ENCODE measurements at places on chromosomes 5 and 9. TPM values are rescaled to one million over a fixed set of nuclear protein-coding genes. Genes with fewer than 3 reads are reported as not detected.

GRCh38 chr9:133992780-133993634 lies 883 bp upstream of the VAV2 start:
- peak overlapping the region; percentile 51 for H3K4me3 ChIP-seq
- H3K27me3 ChIP-seq = no peaks in the 10 kb centered on the region
- peaks cover 20% of the 10 kb centered on the region for H3K4me1 ChIP-seq
- no peaks in the 10 kb centered on the region for H3K36me3 ChIP-seq

- H3K27ac ChIP-seq = peak overlapping the region; percentile 36
- no peaks in the 10 kb centered on the region for H3K4me1 ChIP-seq
- no peak for DNase-seq
- no peaks in the 10 kb centered on the region for H3K27me3 ChIP-seq
Observed at GRCh38 chr5:65047225-65047624, 278.5 kb downstream of the CWC27 start.

DNA sequence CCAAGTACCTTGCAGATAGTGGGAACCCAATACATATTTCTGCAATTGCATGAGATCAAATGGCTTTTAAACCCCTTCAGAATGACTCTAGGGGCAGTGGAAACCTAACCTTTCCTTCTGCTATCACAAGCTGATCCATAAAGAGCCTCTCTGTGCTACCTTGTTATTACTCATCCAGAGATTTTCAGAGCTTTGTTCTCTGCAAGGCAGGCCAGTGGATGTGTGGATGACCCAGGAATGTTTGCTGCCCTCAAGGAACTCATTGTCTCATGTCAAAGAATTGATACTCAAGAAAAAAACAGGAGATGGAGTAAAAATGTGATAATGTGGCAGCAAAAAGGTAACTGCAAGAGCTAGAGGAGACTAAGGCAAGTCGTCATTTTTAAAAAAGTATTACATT lies 164.1 kb downstream of the HMHB1 start:
- DNase-seq = no peak
- H3K4me1 ChIP-seq = no peaks in the 10 kb centered on the region
- H3K27me3 ChIP-seq = no peaks in the 10 kb centered on the region
- no peaks in the 10 kb centered on the region for H3K36me3 ChIP-seq
- H3K27ac ChIP-seq = no peak overlapping the region

GRCh38 chr9:115300116-115300515 lies 182.2 kb upstream of the TNC start:
- no peaks in the 10 kb centered on the region for H3K27me3 ChIP-seq
- no peak overlapping the region for H3K4me3 ChIP-seq
- DNase-seq = no peak
- H3K36me3 ChIP-seq = no peaks in the 10 kb centered on the region
- no peaks in the 10 kb centered on the region for H3K4me1 ChIP-seq

- H3K27ac ChIP-seq = no peak overlapping the region
- no peaks in the 10 kb centered on the region for H3K4me1 ChIP-seq
- H3K4me3 ChIP-seq = no peak overlapping the region
Observed at GRCh38 chr9:111450124-111450523, 34.1 kb downstream of the ECPAS start.

- no peaks in the 10 kb centered on the region for H3K4me1 ChIP-seq
- H3K27me3 ChIP-seq = no peaks in the 10 kb centered on the region
- no peak for DNase-seq
- H3K4me3 ChIP-seq = no peak overlapping the region
Observed at GRCh38 chr5:90983148-90983547, 400.0 kb downstream of the ARRDC3 start.

DNA sequence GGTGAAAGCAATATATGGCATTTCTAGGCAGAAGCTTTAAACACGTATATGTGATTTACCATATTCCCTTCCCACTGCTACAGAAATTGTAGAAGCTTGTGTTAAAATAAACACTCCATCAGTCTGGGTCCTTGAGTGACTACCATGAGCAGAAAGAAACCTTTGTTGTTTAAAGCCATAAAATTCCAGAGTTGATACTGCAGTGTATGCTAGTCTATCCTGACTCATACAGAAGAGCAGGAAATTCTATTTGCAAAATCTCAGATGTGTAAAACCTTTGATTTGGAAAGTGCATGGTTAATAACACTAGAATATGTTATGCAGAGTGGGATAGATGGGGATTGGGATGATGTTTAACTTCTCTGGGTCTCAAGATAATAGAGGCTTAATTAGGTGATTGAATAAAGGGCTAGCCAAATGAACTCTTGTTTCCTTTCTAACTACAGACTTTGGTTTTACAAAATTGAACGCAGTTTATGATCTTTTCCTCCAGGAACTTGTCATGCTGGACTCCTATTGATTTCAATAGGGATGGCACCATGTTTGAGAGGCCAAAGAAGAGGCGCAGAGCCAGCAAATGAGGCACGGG lies 282.7 kb upstream of the VLDLR start:
- peaks cover 8% of the 10 kb centered on the region for H3K4me1 ChIP-seq
- H3K27me3 ChIP-seq = no peaks in the 10 kb centered on the region
- H3K36me3 ChIP-seq = no peaks in the 10 kb centered on the region
- no peak overlapping the region for H3K27ac ChIP-seq
- no peak for DNase-seq
- no peak overlapping the region for H3K4me3 ChIP-seq

- no peaks in the 10 kb centered on the region for H3K27me3 ChIP-seq
- no peaks in the 10 kb centered on the region for H3K4me1 ChIP-seq
- no peaks in the 10 kb centered on the region for H3K36me3 ChIP-seq
- H3K27ac ChIP-seq = no peak overlapping the region
- no peak overlapping the region for H3K4me3 ChIP-seq
Observed at GRCh38 chr5:145429170-145429569, 406.0 kb downstream of the PRELID2 start.

- DNase-seq = no peak
- H3K27ac ChIP-seq = no peak overlapping the region
- no peaks in the 10 kb centered on the region for H3K4me1 ChIP-seq
- H3K4me3 ChIP-seq = no peak overlapping the region
Observed at GRCh38 chr9:130311408-130312140, 46.0 kb downstream of the HMCN2 start.

DNA sequence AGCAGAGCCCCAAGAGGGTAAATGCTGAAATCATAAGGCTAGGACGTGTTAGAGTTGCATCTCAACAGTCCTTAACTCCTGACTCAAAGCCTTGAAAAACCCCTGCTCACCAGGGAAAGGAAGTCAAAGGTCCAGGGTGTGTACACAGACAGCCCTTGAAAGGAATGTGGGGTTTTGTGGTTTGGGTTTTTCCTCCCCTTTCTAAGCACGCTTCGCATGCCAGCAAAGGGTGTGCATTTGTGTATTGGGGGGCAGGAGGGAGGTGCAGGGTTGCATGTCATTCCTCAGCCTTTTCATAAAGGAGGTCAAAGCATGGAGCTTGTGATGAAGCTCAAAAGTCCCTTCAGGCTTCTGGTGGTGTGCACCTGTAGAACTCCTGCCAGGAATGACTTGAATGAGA lies 17.3 kb upstream of the XPA start:
- DNase-seq = no peak
- H3K4me3 ChIP-seq = no peak overlapping the region
- H3K4me1 ChIP-seq = no peaks in the 10 kb centered on the region
- H3K27me3 ChIP-seq = no peaks in the 10 kb centered on the region
- no peak overlapping the region for H3K27ac ChIP-seq
- no peaks in the 10 kb centered on the region for H3K36me3 ChIP-seq

DNA sequence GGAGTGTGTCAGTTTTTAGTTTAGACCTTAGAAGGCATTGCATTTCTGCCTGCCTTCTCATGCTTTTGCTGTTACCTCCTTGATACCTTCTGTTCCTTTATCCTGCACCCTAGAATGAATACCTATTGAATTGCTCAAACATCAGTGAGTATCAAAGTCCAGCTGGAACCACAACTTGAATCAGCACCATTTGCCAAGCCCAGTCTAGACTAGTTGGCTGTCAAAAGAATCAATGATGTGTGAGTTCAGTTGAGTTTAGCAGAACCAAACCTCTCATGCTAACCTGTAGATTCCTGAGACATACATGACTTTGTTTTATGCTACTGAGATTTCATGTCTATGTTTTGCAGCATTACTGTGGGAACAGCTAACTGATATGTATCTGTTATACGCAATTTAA lies 116.6 kb downstream of the FAM170A start:
- H3K36me3 ChIP-seq = no peaks in the 10 kb centered on the region
- H3K27ac ChIP-seq = no peak overlapping the region
- no peak for DNase-seq
- no peaks in the 10 kb centered on the region for H3K27me3 ChIP-seq
- no peak overlapping the region for H3K4me3 ChIP-seq
- H3K4me1 ChIP-seq = no peaks in the 10 kb centered on the region

- peak; percentile 73 for DNase-seq
- H3K36me3 ChIP-seq = no peaks in the 10 kb centered on the region
- no peak overlapping the region for H3K4me3 ChIP-seq
Observed at GRCh38 chr5:1118738-1119137, 6.9 kb upstream of the SLC12A7 start.

- H3K27ac ChIP-seq = no peak overlapping the region
- no peaks in the 10 kb centered on the region for H3K4me1 ChIP-seq
- H3K27me3 ChIP-seq = no peaks in the 10 kb centered on the region
- no peak for DNase-seq
- H3K4me3 ChIP-seq = no peak overlapping the region
- no peaks in the 10 kb centered on the region for H3K36me3 ChIP-seq
Observed at GRCh38 chr9:237858-238345, 23.2 kb downstream of the DOCK8 start.

- H3K36me3 ChIP-seq = no peaks in the 10 kb centered on the region
- no peaks in the 10 kb centered on the region for H3K27me3 ChIP-seq
- H3K4me1 ChIP-seq = peaks cover 4% of the 10 kb centered on the region
Observed at GRCh38 chr5:78647351-78647818, 1.2 kb downstream of the LHFPL2 start.

- no peaks in the 10 kb centered on the region for H3K4me1 ChIP-seq
- no peak overlapping the region for H3K4me3 ChIP-seq
- no peaks in the 10 kb centered on the region for H3K27me3 ChIP-seq
- no peak for DNase-seq
Observed at GRCh38 chr9:28808042-28808441, 1234.8 kb upstream of the C9orf72 start.

DNA sequence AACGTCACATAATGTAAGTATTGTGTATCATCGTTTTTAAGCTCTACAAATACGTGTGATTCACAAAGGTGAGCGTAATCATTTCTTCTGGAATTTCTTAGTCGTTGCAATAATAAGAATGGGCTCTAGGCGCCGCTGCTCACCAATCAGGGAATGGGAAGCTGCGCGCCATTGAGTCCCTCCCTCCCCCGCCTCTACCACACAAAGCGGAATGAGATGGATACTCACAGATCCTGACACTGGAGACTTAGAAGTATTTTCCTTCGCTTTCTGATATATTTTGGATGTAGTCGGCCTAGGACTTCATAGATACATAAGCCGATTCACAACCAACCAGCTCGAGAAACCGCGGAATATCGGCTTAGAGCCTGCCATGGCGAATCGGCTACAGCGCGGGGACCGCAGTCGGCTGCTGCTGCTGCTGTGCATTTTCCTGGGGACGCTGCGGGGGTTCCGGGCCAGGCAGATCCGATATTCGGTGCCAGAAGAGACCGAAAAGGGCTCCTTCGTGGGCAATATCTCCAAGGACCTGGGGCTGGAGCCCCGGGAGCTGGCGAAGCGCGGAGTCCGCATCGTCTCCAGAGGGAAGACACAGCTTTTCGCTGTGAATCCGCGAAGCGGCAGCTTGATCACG lies at the start of gene PCDHGA11:
Gene PCDHGA11 (plus strand): TSS at position 197 of the 634 bp plus-strand sequence. CDS start 177 bp downstream, at position 374.
- DNase-seq = no peak
- no peaks in the 10 kb centered on the region for H3K4me1 ChIP-seq
- H3K27me3 ChIP-seq = no peaks in the 10 kb centered on the region
- H3K36me3 ChIP-seq = no peaks in the 10 kb centered on the region
- no peak within 1 kb of the TSS for H3K27ac ChIP-seq

Gene PTPRD
- total RNA-seq = 49.0 TPM

Gene FAM169A
- total RNA-seq = 26.5 TPM

Gene DAB2
- 52.4 TPM for total RNA-seq

Gene C5orf58
- total RNA-seq = not detected

Gene SGCD
- 86.5 TPM for total RNA-seq

Gene SPATA31A3
- total RNA-seq = not detected

Data from uterus (tissue), 4 donors.